Activated naive CD4-positive, alpha-beta T cell treated with anti-CD3 and anti-CD28 coated beads for 36 hours (primary cell): ENCODE measurements at places on chromosomes 2 and 18. TPM values are rescaled to one million over a fixed set of nuclear protein-coding genes. Genes with fewer than 3 reads are reported as not detected.

Gene RNF144A
- 50.6 TPM for total RNA-seq

Gene CAPN14
- 1.1 TPM for total RNA-seq

Gene FOXI3
- not detected for total RNA-seq

Gene LOXHD1
- total RNA-seq, result not detected

GRCh38 chr2:177692783-177693269 lies 300.3 kb downstream of the AGPS start:
- H3K4me1 ChIP-seq, result no peaks in the 10 kb centered on the region
- no peaks in the 10 kb centered on the region for H3K36me3 ChIP-seq
- no peak overlapping the region for H3K4me3 ChIP-seq
- peaks cover 8% of the 10 kb centered on the region for H3K27me3 ChIP-seq
- DNase-seq, result no peak

- H3K27ac ChIP-seq, result no peak overlapping the region
- DNase-seq, result no peak
- no peaks in the 10 kb centered on the region for H3K27me3 ChIP-seq
- H3K4me3 ChIP-seq, result no peak overlapping the region
- no peaks in the 10 kb centered on the region for H3K4me1 ChIP-seq
Measured at GRCh38 chr18:71250191-71250590, 961.3 kb downstream of the SOCS6 start.

DNA sequence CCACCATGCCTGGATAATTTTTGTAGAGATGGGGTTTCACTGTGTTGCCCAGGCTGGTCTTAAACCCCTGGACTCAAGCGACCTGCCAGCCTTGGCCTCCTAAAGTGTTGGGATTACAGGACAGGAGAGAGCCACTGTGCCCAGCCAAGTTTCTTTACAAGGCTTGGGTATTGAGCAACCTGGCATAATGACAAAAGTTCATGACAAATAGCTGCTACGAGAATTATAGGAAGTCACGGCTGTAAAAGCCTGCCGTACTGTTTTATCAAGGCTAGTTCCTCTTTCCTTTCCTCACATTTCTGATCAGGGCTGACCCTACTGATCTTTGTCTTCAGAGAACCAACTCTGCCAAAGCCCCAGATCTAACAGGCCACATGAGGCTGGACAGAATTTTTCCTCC lies 490.4 kb upstream of the SPRED2 start:
- no peak for DNase-seq
- no peak overlapping the region for H3K4me3 ChIP-seq
- H3K27ac ChIP-seq, result no peak overlapping the region
